ENCODE measurements at places on chromosomes 16 and 17.
A peak's percentile ranks its signal among the peaks of the same experiment; 100 is the strongest.

- no peak overlapping the region for H3K4me3 ChIP-seq
- no peaks in the 10 kb centered on the region for H3K27me3 ChIP-seq
- no peak for DNase-seq
- peaks cover 2% of the 10 kb centered on the region for H3K36me3 ChIP-seq
- no peak overlapping the region for H3K27ac ChIP-seq
Observed at GRCh38 chr16:49620158-49620868, 235.6 kb downstream of the ZNF423 start.

DNA sequence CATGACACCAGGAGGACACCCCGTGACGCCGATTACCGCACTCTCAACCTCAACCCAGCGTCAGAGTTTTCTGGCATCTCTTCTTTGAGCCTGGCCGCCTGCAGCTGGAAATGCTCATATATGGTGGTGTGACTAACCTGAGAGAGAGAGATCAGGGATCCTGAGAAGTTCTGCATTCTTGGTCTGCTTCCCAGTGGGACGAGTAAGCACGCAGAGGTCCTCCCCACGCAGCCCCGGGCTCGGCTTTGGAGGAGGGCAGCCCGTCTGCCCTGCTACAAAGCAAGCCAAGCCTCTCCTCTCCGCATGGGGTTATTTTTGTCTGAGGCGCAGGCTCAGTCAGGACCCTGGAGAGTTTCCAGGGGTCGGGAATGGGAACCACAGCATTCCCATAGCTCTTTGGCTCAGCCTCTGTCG lies 16.5 kb downstream of the CRISPLD2 start:
- no peak overlapping the region for H3K4me3 ChIP-seq
- H3K36me3 ChIP-seq: no peaks in the 10 kb centered on the region
- DNase-seq: peak; percentile 62
- H3K27ac ChIP-seq: peak overlapping the region; percentile 76
- peaks cover 30% of the 10 kb centered on the region for H3K4me1 ChIP-seq
- no peaks in the 10 kb centered on the region for H3K27me3 ChIP-seq

DNA sequence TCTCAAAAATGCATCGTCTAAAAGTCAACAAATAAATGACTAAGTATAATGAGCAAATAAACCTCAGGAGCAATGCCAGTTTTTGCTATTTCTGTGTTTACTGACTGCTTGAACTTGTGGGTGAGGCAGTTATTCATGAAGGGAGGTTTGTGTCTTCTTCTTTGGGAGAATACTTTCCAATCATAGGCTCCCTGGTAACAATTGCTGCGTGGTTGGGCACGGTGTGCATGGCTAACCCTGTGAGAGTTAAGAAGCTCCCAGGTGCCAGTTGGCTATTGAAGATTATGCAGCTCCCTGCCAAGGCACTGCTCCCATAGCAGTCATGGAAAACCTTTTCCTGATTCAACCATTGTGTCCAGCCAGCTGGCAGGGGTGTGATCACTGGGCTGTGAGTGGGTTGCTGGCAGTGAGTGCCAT lies 775.9 kb upstream of the GOT2 start:
- H3K27me3 ChIP-seq: no peaks in the 10 kb centered on the region
- H3K4me1 ChIP-seq: no peaks in the 10 kb centered on the region
- no peak overlapping the region for H3K4me3 ChIP-seq

DNA sequence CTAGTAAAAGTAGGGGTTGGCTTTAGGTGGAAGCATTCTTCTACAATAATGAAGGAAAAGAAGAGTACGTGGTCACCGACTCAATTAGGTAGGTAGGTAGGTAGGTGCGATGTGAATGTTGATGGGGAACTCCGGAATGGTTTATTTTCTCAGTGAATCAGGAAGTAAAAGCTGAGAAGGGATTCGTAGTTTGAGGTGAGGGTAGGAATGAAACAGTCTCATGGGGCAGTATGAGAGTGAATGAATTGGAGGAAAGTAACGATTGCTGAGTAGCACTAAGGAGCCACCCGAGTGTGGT lies 13.9 kb downstream of the PER1 start:
- DNase-seq: no peak
- H3K4me3 ChIP-seq: no peak overlapping the region
- H3K4me1 ChIP-seq: no peaks in the 10 kb centered on the region
- H3K27ac ChIP-seq: no peak overlapping the region

DNA sequence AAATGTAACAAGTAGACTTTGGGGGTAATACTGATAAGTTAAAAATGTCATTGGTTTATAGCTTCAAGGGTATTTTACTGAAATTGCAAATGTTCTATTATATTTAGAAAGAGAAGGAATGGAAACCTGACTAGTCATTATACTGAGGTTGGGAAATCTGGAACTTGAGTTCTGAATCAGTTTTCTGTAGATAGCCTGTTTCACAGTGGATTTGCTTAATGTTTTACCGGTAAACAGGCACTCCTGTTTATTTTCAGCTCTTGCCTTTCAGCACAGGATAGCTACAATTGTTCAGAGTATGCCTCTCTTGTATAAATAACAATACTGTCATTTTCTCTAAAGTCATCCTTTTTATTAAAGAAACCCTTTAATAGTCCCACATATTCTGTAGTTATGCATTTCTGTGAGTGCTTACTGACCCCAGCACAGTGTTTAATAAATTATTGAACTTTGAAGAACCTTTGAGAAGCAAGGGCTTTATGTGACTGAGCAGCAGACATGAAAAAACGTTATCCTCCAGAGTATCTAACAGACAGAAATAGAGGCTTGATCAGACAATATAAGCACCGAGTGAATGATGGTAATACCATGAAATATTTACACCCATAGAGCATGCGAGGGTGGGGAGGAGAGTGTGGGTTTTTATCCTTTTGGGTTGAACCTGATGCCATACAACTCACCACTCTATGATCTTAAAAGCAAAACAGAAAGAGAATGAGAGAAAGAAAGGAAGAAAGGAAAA lies 58.2 kb downstream of the FTO start:
- DNase-seq: no peak
- no peaks in the 10 kb centered on the region for H3K27me3 ChIP-seq
- H3K27ac ChIP-seq: peak overlapping the region; percentile 15
- peaks cover 11% of the 10 kb centered on the region for H3K36me3 ChIP-seq
- peaks cover 18% of the 10 kb centered on the region for H3K4me1 ChIP-seq
- H3K4me3 ChIP-seq: no peak overlapping the region

DNA sequence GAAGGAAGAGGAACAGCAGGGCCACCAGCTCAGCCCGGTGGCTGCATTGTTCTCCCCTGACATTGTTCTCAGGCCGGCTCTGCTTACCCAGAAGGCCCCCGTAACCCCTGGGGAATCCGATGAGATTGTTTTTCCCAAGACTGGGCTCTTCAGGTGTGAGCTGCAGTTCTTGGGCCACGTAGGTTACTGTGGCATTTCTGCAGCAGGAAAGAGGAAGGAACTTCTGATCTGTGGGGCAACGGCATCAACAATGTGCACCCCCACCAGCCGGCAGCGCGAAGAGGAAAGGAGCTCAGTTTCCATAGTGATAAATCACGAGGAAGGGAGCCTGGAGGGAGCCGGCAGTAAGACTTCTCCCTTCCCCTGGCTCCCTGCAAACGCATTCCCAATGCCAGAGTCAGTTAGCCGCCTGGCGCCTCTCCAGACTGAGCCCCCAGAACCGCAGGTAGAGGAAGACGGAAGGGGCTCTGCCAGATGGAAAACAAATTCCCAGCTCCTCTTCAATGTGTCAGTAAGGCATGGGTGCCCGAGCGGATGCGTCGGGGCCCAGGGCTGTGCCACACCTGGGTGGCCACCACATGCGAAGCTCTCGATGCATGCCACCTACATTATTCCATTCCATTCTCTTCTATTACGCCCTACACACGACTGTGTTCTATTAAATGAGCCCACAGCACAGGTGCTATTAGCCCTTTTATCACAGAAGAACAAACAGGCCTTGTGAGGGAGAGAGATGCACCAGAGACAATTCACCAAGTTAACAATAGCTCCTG lies 21.5 kb upstream of the PECAM1 start:
- peak overlapping the region; percentile 33 for H3K27ac ChIP-seq
- H3K27me3 ChIP-seq: no peaks in the 10 kb centered on the region
- peaks cover 12% of the 10 kb centered on the region for H3K4me1 ChIP-seq
- peak overlapping the region; percentile 59 for H3K4me3 ChIP-seq
- no peaks in the 10 kb centered on the region for H3K36me3 ChIP-seq

GRCh38 chr17:76492989-76493501 lies 8.2 kb downstream of the RHBDF2 start:
- peaks cover 20% of the 10 kb centered on the region for H3K4me1 ChIP-seq
- H3K27me3 ChIP-seq: peaks cover 3% of the 10 kb centered on the region
- H3K4me3 ChIP-seq: no peak overlapping the region
- peak overlapping the region; percentile 30 for H3K27ac ChIP-seq
- H3K36me3 ChIP-seq: no peaks in the 10 kb centered on the region

GRCh38 chr17:6098050-6098822 lies 28.1 kb downstream of the WSCD1 start:
- H3K36me3 ChIP-seq: no peaks in the 10 kb centered on the region
- no peak for DNase-seq
- no peak overlapping the region for H3K4me3 ChIP-seq
- no peak overlapping the region for H3K27ac ChIP-seq

- peaks cover 20% of the 10 kb centered on the region for H3K4me1 ChIP-seq
- H3K27me3 ChIP-seq: no peaks in the 10 kb centered on the region
- no peak for DNase-seq
Observed at GRCh38 chr17:78185981-78186691, 716 bp downstream of the TK1 start.

DNA sequence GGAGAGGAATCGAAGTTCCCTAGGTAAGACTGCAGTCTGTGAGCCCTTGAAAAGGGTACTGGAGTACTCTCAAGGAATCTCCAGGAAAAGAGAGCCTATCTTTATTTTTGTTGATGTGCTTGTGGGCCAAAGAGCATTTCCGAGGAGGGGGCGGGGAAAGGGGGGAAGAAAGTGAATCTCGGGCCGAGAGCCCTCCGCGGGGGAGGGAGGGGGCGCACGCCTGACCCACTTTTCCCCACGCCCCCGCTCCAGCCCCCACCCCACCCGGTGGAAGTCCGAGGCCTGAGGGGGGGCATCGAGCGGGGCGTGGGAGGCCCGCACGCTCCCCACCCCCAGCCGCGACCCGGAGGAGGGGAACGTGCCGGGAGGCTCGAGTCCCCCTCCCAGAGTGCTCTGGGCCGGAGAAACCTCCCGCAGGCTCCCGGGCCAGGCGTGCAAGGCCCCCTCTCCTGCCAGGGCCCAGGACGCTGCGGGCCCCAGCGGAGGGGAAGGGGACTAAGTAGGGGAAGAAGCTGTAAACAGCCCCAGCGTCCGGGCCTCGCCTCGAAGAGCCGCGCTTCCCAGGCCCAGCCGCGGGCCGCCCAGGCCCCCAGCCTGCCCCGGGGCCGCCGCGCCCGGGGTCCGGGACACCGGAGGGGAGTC lies 444 bp downstream of the HELZ start:
- no peaks in the 10 kb centered on the region for H3K27me3 ChIP-seq
- H3K4me3 ChIP-seq: peak overlapping the region; percentile 91
- H3K36me3 ChIP-seq: no peaks in the 10 kb centered on the region

DNA sequence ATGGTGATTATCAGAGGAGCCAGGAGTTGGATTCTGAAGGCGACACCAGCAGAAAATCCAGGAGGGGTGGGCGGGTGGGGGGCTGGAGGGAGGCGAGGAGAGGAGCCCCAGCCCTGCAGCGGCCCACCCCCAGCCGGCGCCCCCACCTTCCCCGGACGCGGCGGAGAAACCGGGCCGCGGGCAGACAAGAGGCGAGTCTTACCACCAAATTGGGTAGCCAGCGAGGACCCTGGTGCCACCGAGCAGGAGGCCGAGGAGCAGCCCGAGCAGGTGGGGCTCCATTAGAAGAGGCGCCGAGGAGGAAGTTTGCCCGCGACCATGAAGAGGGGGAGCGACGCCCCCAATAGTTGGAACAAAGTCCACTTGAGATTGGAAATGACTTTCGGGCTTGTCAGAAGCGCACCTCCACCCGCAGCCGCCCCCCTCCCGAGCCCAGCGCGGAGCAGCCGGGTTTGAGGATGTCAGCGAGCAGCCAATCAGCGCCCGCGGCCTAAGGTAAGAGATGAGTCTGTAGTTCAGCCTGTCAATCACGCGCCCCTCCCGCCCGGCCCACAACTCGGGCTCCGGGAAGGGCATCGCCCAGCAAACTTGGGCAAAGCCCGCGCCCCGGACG lies at the start of gene WNT3:
Gene WNT3 (minus strand): TSS at position 377 of the 613 bp plus-strand sequence. CDS start 95 bp downstream, at position 282.
- H3K4me1 ChIP-seq: peaks cover 71% of the 10 kb centered on the region
- H3K27me3 ChIP-seq: peaks cover 59% of the 10 kb centered on the region
- no peaks in the 10 kb centered on the region for H3K36me3 ChIP-seq
- peak; percentile 48 for DNase-seq
- peak within 1 kb of the TSS; percentile 96 for H3K27ac ChIP-seq

GRCh38 chr16:59236804-59237458 lies 502.8 kb upstream of the GOT2 start:
- H3K27ac ChIP-seq: no peak overlapping the region
- no peak overlapping the region for H3K4me3 ChIP-seq
- peaks cover 5% of the 10 kb centered on the region for H3K4me1 ChIP-seq
- peaks cover 4% of the 10 kb centered on the region for H3K27me3 ChIP-seq

- peak overlapping the region; percentile 88 for H3K27ac ChIP-seq
- no peaks in the 10 kb centered on the region for H3K27me3 ChIP-seq
- no peaks in the 10 kb centered on the region for H3K36me3 ChIP-seq
- peaks cover 34% of the 10 kb centered on the region for H3K4me1 ChIP-seq
- no peak overlapping the region for H3K4me3 ChIP-seq
Observed at GRCh38 chr16:81493755-81494433, 49.3 kb downstream of the CMIP start.

DNA sequence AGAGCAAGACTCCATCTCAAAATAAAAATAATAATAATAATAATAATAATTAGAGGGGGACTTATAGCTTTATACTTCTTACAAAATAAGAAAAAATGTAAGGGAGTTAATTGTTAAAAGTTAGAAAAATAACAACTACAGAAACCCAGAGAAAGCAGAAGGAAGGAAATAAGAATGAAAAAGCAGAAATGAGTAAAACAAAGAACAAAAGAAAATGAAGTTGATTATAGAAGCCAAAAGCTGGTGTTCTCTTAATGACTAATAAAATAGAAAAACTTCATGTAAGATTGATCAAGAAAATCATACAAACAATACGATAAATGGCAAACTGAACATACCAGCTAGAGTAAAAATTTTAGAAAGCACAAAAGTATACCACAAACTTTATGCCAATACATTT lies 6.8 kb upstream of the NSMCE1 start:
- H3K36me3 ChIP-seq: peaks cover 2% of the 10 kb centered on the region
- no peaks in the 10 kb centered on the region for H3K27me3 ChIP-seq
- no peak overlapping the region for H3K27ac ChIP-seq
- no peaks in the 10 kb centered on the region for H3K4me1 ChIP-seq

Data from mesothelial cell of epicardium (in vitro differentiated cells).